ENCODE measurements at places on chromosomes 11 and 22.
A peak's percentile ranks its signal among the peaks of the same experiment; 100 is the strongest.

- peaks cover 22% of the 10 kb centered on the region for H3K4me1 ChIP-seq
- peaks cover 62% of the 10 kb centered on the region for H3K27me3 ChIP-seq
- no peaks in the 10 kb centered on the region for H3K36me3 ChIP-seq
- H3K27ac ChIP-seq: peak overlapping the region; percentile 82
These were observed 4.8 kb upstream of the ELFN2 start for GRCh38 chr22:37431801-37432707.

DNA sequence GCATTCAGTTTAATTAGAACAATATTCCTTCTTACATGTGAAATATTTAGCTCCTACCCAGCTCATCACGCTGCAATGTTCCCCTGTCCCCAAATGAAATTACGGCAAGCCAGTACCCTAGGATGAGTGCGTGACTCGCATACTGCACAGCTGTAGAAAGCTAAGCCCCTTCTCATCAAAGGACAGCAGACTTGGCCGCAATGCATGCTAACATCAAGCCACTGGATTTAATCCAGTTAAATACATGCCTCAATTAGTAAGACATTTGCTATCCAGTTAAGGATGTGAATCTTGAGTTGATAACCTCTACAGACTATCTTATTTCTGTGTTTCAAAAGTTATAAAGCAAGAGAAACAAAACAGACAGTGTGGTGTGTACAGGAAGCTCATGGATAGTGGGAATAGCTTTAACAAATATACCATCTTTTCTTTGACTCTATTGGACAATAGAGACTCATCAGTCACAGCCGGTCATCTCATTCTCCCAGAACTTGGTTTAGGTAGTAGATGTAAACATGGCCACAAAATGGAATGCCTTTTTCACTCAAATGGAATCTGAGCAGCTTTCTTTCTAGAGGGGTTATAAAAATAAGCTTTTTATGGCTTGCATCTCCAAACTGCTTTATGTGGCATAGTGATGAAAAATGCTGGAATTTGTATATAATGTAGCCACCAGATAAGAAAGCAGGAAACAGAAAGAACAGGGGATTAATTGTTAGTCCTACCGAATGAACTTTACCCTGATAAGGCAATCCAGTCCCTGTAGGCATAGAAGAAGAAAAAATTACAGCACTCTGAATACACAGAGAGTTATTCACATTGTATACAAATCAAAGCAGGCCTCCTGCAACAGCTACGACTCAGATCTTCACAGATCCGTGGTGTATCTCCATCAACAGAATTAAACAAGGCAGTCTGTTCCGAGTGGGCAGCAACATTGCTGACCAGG, 224.1 kb downstream of the CADM1 start:
- H3K27me3 ChIP-seq: no peaks in the 10 kb centered on the region
- H3K4me3 ChIP-seq: peak overlapping the region; percentile 23
- DNase-seq: no peak
- H3K36me3 ChIP-seq: peaks cover 11% of the 10 kb centered on the region
- peaks cover 53% of the 10 kb centered on the region for H3K4me1 ChIP-seq
- no peak overlapping the region for H3K27ac ChIP-seq

GRCh38 chr11:102457865-102458264, 5.3 kb upstream of the TMEM123 start:
- no peaks in the 10 kb centered on the region for H3K36me3 ChIP-seq
- H3K27ac ChIP-seq: no peak overlapping the region
- no peak for DNase-seq
- peaks cover 3% of the 10 kb centered on the region for H3K27me3 ChIP-seq
- H3K4me1 ChIP-seq: peaks cover 22% of the 10 kb centered on the region

DNA sequence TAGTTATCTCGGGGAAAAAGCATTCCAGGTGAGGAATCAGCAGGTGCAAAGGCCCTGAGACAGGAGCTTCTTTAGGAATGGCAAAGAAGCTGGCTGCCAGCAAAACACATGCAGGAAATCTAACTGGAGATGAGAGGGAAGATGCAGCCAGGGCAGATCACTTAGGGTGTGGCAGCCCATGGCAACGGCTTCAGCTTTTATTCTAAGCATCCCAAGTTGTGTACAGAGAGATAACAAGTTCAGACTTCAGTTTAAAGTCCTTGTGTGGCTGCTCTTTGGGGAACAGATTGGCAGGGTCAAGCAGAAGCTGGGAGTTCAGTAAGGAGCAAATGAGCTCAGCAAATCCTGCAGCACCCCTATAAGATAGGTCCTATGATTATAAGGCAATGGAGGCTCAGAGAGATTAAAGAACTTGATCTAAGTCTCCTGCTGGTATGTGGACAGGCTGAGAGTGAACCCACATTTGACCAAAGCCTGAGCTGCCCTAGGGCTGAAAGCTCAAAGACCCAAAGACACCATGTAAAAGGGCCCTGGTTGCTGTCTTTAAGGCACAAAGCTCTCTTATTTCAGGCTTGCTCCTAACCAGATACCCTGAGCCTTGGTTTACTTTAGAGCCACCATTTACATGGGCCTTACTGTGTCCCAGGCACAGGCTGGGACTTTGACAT, 466.8 kb downstream of the SOX6 start:
- no peak for DNase-seq
- no peak overlapping the region for H3K4me3 ChIP-seq
- peaks cover 31% of the 10 kb centered on the region for H3K27me3 ChIP-seq
- H3K4me1 ChIP-seq: peaks cover 47% of the 10 kb centered on the region
- no peak overlapping the region for H3K27ac ChIP-seq
- no peaks in the 10 kb centered on the region for H3K36me3 ChIP-seq

Measured in type B pancreatic cell (in vitro differentiated cells).